ENCODE measurements at places on chromosomes 2 and 18.
A peak's percentile ranks its signal among the peaks of the same experiment; 100 is the strongest.

- DNase-seq = no peak
Observed at GRCh38 chr2:108612153-108612513, 77.9 kb downstream of the LIMS1 start.

- no peak for DNase-seq
Observed at GRCh38 chr18:49733321-49733720, 80.0 kb downstream of the ACAA2 start.

- DNase-seq = no peak
Observed at GRCh38 chr2:136246086-136246669, 128.2 kb upstream of the CXCR4 start.

- peak; percentile 34 for DNase-seq
Observed at GRCh38 chr2:175004980-175005732, at the start of gene CHN1. Gene CHN1 (minus strand): TSS chr2:175005381. CDS start chr2:175004912, 469 bp downstream.

DNA sequence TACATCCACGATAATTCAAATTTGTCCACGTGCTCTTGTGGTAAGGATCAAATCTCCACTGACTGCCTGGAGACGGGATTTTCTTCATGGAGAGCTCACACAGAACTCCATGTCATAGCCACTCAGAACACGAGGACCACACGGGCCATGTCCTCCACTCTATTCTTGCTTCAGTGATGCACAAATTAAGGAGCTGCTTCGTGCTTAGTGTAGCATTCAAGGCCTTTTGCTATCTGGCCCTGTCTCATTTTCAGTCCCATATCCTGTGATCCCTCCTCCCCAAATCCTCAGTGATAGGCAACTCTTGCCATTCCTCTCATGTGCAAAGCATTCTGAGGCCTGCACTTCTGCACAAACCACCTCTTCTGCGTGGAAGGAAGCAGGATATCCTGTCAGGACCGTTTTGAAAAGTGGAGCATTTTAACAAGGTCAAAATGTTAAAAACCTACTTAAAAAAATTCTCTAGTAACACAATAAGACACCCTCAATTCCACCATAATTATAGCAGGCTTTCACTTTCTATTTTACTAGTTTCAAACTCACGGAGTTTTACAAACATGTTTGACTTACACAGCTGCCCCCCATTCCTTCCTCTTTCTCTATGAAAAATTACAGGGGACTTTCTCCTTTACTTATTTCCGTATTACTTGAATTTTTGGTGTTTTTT is 35.2 kb downstream of the ST3GAL5 start:
- no peak for DNase-seq

DNA sequence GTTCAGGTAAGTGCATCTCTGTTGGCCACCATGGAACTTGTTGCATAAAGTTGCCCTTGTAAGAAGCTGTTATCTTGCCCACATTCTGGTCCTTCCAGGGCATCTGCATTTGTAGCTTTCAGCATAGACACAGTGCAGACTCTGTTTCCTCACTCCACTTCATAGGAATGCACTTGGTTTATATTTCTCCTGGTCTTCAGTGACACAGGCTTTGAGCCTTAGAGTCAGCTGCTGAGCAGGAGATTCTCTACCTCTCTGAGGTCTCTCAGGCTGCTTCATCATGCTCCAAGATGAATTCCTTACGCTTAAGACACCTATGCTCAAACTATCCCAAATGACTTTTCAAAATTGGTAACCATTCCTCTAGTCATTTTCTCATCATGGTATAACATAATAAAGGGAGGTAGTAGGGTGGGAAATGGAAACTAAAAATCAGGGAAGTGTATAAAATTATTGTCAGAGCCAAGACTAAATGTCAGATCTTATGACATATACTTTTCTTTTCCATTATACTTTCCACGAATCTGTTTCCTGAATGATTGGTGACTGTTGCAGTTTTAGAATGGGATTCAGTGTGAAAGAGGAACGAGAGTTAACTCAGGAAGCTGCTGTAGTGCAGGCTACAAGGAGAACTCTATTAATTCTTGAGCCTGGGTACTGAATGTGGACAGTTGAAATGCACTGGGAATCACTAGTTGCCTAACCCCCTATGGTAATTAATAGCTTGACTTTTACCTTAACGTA is 72.0 kb downstream of the GALNT1 start:
- DNase-seq = no peak

DNA sequence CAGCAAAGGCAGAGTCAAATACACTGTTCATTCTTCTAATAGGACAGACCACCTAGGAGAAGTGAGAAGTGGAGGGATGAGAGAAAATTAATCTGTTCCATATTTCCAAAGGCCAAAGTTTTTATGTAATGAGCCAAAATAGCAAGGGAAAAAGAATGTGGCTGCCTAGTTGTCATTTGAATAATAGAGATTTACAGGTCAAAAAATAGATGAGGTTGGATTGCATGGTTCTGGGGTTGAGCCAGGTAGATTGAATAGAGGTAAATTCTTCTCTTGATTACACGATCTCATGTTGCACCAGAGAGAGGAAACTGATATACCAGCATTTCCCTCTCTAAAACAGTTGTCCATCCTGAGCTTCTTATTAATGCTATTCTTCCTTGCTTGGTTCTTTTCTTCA is 325.8 kb downstream of the CCDC178 start:
- no peak for DNase-seq

DNA sequence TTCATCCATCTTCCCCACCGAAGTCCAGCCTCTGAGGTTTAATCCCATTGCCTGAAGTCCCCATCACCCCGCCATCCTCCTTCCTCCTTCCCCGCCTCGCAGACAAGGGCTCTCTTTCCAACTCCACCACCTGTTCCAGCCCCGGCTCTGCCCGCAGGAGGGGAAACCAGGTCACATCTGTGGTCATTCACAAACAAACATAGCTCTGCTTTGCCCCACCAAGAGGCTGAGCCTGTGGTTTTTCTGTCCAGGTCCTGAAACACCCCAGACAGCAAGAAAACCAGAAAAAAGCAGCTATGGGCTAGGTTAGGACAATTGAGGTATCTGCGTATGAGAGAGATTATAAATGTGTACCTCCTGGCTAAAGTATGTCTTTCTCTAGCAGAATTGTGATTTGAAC is 144.7 kb downstream of the GLI2 start:
- DNase-seq = no peak

GRCh38 chr18:74328206-74328605 is 12.6 kb downstream of the C18orf63 start:
- DNase-seq = no peak

- DNase-seq = no peak
Observed at GRCh38 chr2:40260437-40260836, 191.5 kb downstream of the SLC8A1 start.

- no peak for DNase-seq
Observed at GRCh38 chr2:126905991-126906390, 7.3 kb downstream of the TEX51 start.

DNA sequence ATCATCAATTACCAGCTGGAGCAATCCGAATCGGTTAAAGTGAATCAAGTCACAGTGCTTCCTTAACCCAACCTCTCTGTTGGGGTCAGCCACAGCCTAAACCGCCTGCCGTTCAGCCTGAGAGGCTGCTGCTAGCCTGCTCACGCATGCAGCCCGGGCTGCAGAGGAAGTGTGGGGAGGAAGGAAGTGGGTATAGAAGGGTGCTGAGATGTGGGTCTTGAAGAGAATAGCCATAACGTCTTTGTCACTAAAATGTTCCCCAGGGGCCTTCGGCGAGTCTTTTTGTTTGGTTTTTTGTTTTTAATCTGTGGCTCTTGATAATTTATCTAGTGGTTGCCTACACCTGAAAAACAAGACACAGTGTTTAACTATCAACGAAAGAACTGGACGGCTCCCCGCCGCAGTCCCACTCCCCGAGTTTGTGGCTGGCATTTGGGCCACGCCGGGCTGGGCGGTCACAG is 496 bp upstream of the ITGA4 start:
- DNase-seq = peak; percentile 44

DNA sequence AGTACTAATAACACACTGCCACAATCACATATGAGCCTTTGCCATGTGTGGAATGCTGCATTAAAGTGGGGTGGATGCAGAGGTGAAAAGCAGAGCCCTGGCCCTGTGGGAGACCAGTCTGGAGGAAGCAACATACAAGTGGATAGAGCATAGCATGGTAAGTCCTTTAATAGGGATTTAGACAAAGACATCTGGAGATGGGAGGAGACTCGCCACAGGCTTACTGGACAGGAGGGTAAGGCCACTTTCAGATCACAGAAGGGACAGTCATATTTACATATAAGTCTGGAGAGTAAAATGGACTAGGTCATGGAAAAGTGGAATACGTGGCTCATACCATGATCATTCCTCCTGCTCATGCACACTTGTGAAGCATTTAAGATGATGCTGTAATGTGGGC is 84.3 kb downstream of the PPP1R1C start:
- no peak for DNase-seq

GRCh38 chr2:135124924-135125886 is 73.1 kb downstream of the RAB3GAP1 start:
- no peak for DNase-seq

GRCh38 chr2:6237039-6237660 is 545.0 kb downstream of the SOX11 start:
- DNase-seq = no peak

DNA sequence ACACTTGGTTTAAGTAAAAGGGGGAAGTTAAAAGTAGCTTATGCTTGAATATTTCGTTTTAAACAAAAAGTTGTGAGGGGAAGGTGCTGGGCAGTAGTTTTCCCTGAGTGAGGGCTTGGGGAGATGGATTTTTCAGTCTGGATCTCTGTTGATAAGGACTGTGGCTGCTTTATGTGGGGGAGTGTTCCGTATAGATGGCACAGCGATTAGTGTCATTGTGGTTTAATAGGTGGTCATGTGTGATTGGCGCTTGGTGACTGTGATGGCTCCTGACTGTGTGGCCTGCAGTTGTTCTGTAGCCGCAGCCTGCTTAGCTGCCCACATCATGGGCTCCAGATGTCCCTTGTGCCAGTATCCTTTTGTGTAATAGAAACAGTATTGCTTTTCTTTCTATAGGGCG is 156.2 kb downstream of the WDSUB1 start:
- DNase-seq = no peak

- DNase-seq = no peak
Observed at GRCh38 chr2:209830722-209831465, 59.3 kb downstream of the UNC80 start.

DNA sequence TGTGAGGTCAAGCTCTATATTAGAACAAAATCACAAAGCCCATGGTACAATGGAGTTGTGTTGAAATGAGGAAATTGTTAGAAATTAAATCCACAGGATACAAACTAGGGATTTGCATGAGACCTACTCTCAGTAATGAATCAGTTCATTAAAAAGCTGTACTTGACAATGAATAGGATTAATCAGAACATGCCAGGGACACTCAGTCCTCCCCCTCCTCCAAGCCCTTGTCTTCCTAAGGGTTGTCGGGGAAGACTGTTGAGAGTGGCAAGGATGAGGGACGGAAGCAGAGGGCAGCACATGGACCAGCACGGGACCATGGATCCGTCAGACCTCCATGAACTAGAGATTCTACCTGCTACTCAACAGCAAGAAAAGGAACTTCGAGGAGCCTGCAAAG is 39.8 kb downstream of the SPRED2 start:
- no peak for DNase-seq

DNA sequence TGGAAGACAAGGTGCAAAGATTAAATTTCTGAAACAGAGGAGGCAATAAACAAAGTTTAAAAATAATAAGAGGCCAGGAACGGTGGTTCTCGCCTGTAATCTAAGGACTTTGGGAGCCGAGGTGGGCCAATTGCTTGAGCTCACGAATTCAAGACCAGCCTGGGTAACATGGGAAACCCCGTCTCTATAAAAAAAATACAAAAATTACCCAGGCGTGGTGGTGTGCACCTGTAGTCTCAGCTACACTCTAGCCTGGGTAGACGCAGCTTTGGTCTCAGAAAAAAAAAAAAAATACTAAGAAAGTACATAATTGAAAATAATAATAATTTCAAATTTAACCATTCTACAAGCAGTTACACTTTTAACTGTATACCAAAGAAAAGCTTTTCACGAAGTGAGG is 744.6 kb upstream of the POU3F3 start:
- no peak for DNase-seq

DNA sequence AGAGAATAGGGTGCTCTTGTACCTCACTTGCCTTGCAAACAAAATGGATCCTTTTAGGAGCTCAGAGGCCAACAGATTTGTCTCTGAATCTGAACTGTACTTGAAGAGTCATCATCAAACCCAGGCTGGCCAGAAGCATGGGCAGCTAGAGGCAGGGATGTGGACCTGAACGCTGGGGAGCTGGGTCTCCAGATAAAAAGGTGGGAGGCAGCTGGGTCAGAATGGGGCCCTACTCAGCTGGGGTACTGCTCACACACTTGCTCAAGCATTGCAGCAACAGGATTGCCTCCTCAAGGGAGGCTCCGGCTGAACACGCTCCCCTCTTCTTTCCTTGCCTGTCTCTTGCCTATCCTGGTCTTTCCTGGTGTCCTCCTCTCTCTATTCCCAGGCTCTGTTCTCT is 57.3 kb upstream of the SIX3 start:
- no peak for DNase-seq

DNA sequence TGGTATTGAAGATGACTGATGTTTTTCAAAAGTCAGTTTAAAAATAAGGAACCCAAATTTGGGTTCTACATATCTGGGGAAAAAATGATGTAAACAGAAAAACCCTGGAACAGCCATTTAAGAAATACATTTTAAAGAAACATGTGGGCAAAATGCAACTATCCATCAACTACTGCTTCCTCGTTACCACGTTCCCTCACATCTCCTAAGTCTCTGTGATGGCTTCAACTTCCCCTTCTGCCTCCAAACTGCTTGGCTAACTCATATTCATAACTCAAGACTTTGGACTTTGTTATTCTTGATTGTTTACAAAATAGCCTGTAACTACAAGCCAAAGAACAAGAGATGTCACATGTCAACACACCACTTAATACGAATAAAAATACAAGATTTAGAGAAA is 116.3 kb downstream of the DYM start:
- no peak for DNase-seq

DNA sequence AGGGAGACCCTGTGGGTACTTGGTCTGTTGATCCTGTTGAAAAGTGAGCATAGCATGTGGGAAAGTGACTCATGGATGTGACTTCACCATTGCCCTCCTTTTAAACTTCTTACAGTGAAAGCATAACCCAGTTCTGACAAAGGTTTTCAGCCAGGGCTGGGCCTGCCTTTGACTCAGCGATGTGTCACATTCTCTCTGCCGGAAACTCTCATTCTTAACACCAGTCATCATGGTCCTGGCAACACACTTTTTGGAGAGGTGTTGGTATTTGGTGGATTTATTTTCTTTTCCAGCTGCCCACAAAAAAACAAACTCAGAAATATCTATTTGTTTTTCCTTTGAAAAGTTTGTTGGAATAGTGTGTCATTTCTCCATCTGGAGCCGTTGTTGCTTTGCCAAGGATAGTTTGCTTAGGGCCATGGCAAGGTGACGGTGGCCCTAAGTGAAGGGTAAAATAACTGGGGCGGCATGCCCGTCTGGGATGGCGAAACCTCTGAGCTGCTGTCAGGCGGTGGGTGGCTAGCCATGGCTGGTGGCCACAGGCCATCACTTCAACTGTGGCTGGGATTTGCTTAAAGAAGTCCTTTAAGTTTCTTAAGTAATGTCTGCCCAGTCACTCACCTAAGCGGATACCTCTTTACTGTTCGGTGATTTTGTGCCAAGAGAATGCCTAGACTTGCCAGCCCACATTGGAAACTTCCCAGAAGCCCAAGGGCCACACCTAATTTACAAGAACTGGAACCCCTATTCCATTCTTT is 123.3 kb downstream of the LTBP1 start:
- no peak for DNase-seq

- DNase-seq = no peak
Observed at GRCh38 chr2:236161531-236161930, 6.7 kb downstream of the GBX2 start.

Data from stimulated activated CD4-positive, alpha-beta T cell treated with anti-CD3 and anti-CD28 coated beads, Interleukin-15, amount 100 ng/mL, for 1 hour (primary cell).